Stimulated activated CD4-positive, alpha-beta T cell treated with anti-CD3 and anti-CD28 coated beads, TNF-alpha, amount 100 ng/mL, for 4 hours (primary cell): ENCODE measurements at places on chromosomes 16 and 17.
A peak's percentile ranks its signal among the peaks of the same experiment; 100 is the strongest.

DNA sequence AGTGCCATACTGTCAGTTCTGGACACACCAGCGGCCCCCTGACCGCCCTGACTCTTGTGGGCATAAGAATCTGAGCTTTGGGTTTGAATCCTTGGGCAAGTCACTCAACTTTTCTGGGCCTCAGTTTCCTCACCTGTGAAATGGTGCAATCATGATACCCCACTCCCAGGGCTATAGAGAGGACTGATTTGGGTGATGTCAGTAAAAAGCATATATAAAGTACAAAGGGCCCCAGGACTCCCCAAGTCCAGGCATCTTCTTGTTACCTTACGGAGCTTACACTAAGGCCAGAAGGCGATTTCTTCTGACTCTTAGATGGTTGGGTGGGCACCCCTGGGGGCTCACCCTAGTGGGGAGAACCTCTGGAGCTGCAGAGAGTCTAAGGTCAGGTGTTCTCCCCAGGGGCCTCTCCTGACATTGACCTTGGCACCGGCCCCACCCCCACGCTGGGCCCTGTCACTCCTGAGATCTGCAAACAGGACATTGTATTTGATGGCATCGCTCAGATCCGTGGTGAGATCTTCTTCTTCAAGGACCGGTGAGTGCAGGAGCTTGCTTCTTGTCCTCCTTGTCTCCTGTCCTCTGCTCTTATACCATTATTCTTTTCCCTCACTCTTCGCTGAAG is 13.9 kb downstream of the MMP2 start:
- no peak for DNase-seq

- peak; percentile 51 for DNase-seq
These were observed at the start of gene DUS1L for GRCh38 chr17:82065638-82066303. Gene DUS1L, minus strand, starts transcription at chr17:82065804. Its CDS starts 745 bp downstream, at chr17:82065059.

DNA sequence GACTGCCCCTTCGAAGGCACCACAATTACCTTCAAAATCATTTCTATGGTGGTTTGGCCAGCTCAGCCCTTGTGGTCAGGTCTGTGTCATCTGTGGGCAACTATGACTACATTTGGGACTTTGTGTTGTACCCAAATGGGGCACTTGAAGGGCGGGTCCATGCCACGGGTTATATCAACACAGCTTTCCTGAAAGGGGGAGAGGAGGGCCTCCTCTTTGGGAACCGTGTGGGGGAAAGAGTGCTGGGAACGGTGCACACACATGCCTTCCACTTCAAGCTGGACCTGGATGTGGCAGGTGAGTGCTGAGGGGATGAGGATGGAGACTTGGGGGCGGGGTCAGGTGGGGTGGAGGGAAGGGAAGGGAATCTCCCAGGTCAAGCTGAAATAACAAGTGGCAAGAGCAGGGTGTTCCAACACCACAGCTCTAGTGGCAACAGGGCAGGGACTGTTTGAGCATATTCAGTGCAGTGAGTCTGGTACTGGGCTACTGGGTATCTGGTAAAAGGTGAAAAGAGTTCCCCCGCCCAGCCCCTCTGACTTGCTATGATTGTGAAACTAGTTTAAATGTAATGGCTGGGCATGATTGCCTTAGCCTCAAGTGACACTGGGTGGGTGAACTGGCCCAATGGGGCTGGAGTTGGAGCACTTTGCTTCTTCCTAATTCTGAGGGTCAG is 1.7 kb downstream of the AOC2 start:
- no peak for DNase-seq

DNA sequence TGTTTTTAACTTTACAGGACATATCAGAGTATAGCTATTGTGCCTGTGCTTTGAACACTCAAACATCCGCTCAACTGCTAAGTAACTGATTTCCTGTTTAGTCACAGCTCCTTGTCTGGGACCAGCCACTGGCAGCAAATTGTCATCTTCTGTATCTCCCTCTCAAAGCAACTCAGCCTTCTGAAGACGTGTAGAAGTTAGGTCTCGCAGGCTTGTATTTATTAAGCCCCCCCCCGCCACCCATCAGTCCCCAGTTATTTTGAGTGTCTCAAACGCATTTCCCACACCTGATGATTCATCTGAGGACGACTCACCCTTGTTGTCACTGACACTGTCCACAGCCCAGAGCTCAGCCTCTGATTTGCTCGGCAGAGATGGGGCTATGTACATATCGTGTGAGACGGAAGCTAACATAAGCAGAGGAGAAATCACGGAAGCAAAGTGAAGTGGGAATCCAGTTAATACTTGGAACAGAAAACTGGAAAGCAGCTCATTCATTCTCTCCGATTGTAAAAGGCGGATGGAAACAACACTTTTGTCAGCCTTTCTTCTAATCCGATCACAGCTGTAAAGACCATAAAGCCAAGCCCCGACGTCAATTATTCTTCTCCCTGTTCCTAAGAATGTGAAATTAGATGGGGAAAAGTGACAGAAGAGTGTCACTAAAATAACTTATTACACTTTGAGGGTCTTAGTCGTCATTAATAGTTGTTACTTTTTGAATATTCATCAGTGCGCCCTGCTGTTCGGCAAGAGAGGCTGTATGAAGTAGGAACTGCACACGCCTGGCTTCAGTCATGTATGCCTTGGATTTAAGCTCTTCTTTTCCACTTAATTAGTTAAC is 64.2 kb downstream of the PITPNC1 start:
- peak; percentile 78 for DNase-seq

DNA sequence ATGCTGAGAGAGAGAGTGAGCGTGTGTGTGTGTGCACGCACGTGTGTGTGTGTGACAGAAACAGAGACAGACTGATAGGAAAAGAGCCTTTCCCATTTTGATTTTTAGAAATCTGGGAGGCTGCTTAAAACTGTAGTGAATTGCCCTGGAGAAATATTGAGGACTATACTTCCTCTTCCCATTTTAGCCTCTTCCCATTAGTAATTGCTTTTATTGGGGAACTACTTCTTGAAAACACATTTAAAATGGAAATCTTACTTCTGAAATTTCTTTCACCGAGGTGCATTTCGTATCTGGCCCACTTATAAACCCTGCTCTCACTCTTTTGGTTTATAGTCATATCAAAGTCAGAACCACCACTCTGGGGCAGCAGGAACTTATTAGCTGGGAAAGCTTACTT is 47.1 kb downstream of the NUP93 start:
- no peak for DNase-seq
